Hepatocyte (in vitro differentiated cells): ENCODE measurements at places on chromosomes 5 and 9. TPM values are rescaled to one million over a fixed set of nuclear protein-coding genes. Genes with fewer than 3 reads are reported as not detected.

DNA sequence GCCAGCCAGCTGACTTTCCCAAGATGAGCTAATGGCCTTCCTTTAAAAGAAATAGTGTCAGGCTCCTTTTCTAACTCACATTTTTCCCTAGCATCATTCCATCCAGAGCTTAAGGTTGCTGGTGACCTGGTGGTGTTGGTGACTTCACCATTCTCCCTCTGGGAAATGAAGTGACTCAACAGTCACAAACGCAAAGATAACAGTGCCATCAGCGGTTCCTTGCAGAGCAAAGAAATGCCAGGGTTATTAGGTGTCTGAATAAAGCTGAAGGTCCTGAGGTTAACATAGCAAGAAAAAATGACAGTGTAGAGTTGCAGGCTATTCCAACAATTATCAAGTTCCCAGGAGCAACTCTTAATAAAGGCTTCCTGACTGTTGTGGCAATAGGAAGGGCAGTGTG lies 111.8 kb upstream of the SLC44A1 start:
- no peak overlapping the region for H3K4me3 ChIP-seq
- H3K27me3 ChIP-seq = no peaks in the 10 kb centered on the region
- H3K27ac ChIP-seq = no peak overlapping the region
- no peaks in the 10 kb centered on the region for H3K4me1 ChIP-seq
- peak; percentile 33 for DNase-seq

Gene CCDC69
- 22.4 and 28.7 TPM in 2 replicates for total RNA-seq

- H3K27me3 ChIP-seq = no peaks in the 10 kb centered on the region
- DNase-seq = no peak
- H3K4me1 ChIP-seq = peaks cover 14% of the 10 kb centered on the region
Measured at GRCh38 chr9:86285261-86285660, 2.9 kb upstream of the ISCA1 start.

Gene SMIM33
- not detected in 2 replicates for total RNA-seq

Gene INSL4
- total RNA-seq = 0.13 TPM in 1 of 2 replicates, not detected in the other

Gene AGXT2
- 8.0 and 8.1 TPM in 2 replicates for total RNA-seq

GRCh38 chr5:180644129-180644824 lies 5.1 kb downstream of the FLT4 start:
- no peak for DNase-seq
- no peak overlapping the region for H3K27ac ChIP-seq
- H3K4me1 ChIP-seq = no peaks in the 10 kb centered on the region
- no peak overlapping the region for H3K4me3 ChIP-seq
- peaks cover 38% of the 10 kb centered on the region for H3K27me3 ChIP-seq
- H3K36me3 ChIP-seq = no peaks in the 10 kb centered on the region
